ENCODE measurements at places on chromosomes 6 and 20.
A peak's percentile ranks its signal among the peaks of the same experiment; 100 is the strongest.

GRCh38 chr6:26251354-26252076, 113.5 kb upstream of the BTN3A2 start:
- H3K4me3 ChIP-seq: peak overlapping the region; percentile 98
- H3K36me3 ChIP-seq: no peaks in the 10 kb centered on the region
- H3K4me1 ChIP-seq: peaks cover 5% of the 10 kb centered on the region
- peak; percentile 86 for DNase-seq
- no peaks in the 10 kb centered on the region for H3K27me3 ChIP-seq

DNA sequence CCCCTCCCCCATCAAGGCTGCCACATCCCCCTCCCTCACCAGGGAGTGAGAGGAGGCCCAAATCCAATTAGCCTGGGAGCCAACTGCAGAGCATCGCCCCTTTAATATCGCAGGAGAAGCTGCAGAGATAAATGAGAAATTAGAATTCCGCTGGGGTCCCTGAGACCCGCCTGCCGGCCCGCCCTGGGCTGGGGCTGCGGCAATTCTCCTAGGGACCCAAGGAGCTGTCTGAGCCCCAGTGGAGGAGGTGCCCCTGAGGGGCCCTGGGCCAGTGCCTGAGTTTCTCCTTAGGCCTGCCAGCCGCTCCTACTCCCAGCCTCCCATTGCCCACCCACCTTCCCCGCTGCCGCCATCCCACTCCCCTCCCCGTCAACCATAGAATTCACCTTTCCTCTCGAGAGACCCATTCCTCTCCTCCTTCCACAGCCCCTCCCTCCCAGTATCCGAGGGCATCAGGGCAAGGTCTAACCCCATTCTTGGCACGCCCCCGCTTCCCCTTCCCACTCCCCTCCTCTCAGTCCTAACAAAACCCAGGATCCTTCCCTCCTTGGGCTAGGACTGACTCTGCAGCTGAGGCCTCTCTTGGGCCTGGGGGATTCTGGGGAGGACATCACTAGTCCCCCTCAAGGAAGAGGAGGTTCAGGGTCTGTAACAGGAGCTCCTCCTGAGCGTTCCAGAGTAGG, 20.0 kb upstream of the CDH22 start:
- no peak for DNase-seq
- no peak overlapping the region for H3K4me3 ChIP-seq
- no peaks in the 10 kb centered on the region for H3K4me1 ChIP-seq
- H3K27ac ChIP-seq: no peak overlapping the region

GRCh38 chr6:139473231-139473701, 98.8 kb upstream of the CITED2 start:
- H3K27ac ChIP-seq: no peak overlapping the region
- no peak for DNase-seq
- no peaks in the 10 kb centered on the region for H3K36me3 ChIP-seq
- H3K4me3 ChIP-seq: no peak overlapping the region
- peaks cover 16% of the 10 kb centered on the region for H3K4me1 ChIP-seq

DNA sequence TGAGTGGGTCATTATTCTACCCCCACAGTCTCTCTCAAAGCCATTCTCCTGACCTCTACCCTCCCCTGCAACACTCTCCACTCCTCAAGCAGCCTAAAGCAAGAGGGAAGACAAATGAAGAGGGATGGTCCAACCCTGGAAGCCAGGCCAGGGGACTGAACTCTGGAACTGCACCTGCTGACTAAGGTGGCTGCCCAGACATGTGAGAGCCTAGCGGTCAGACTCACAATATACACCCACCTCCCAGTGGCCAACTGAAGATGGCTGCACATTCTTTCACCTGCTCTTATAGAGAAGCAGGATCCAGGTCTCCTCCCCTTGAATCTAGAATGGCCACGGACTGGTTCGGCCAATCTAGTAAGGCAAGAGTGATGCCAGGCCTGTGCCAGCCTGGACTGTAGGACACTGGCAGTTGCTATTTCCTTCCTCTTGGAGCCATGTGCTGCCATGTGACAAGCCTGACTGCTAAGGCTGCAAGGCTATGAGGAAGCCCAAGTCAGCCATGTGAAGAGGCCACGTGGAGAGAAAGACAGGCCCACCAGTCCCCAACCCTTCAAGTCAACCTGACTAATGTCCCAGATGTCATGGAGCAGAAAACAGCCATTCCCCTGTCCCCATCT, 31.8 kb downstream of the ACSS1 start:
- DNase-seq: no peak
- no peaks in the 10 kb centered on the region for H3K27me3 ChIP-seq
- H3K4me3 ChIP-seq: no peak overlapping the region
- H3K4me1 ChIP-seq: no peaks in the 10 kb centered on the region
- H3K27ac ChIP-seq: no peak overlapping the region

DNA sequence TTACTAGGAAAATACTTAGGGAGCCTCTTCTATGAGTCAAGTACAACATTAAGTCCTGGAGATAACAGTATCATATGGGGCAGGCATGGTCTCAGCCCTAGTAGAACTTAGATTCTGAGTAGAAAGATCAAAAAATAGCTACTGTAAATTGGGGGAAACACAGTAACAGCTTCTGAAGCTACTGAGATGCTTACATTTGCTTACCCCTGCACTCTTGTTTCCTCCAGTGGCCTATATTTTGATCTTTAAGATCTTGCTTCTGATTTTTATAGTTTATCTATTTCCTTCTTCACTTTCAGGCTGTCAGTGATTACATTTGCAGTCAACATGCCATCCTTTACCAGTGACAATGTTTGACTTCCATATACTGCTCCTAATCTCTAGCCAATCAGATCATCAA, 35.3 kb downstream of the HIVEP2 start:
- no peak overlapping the region for H3K27ac ChIP-seq
- H3K4me3 ChIP-seq: no peak overlapping the region
- no peaks in the 10 kb centered on the region for H3K27me3 ChIP-seq
- no peaks in the 10 kb centered on the region for H3K36me3 ChIP-seq

GRCh38 chr6:115706981-115707380, 353.7 kb downstream of the FRK start:
- H3K27me3 ChIP-seq: no peaks in the 10 kb centered on the region
- DNase-seq: no peak
- H3K27ac ChIP-seq: no peak overlapping the region
- no peaks in the 10 kb centered on the region for H3K36me3 ChIP-seq
- H3K4me1 ChIP-seq: no peaks in the 10 kb centered on the region
- H3K4me3 ChIP-seq: no peak overlapping the region

DNA sequence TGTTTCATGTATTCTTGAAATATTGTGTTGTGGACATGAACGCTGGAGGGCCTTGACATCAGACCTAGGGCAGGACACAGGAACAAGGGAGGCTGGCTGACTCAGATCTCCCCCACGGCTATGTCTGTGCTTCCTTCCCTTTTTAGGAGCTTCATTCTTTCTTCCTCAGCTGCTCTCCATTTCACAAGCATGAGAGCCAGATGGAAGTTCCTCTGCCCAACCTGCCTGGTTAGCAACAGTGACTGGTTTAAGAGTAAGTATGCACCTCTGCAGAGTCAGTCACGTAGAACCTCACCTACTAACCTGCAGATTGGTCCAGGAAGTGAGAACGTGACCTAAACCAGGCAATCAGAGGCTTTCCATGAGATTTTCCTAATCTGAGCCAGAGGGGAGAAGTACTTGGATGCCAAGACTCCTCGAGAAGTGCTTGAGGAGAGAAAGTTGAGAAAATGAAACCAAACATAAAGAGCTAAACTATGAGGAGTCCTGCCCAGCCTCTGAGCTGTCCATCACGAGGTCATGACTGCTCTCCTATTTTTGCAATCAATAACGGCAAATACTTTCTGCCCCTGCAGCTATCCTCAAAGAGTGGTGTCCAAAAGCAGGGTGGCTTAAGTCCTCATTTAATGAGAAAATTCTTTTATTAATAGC, 465.2 kb upstream of the CITED2 start:
- DNase-seq: no peak
- no peaks in the 10 kb centered on the region for H3K4me1 ChIP-seq
- H3K27ac ChIP-seq: no peak overlapping the region
- no peaks in the 10 kb centered on the region for H3K36me3 ChIP-seq

DNA sequence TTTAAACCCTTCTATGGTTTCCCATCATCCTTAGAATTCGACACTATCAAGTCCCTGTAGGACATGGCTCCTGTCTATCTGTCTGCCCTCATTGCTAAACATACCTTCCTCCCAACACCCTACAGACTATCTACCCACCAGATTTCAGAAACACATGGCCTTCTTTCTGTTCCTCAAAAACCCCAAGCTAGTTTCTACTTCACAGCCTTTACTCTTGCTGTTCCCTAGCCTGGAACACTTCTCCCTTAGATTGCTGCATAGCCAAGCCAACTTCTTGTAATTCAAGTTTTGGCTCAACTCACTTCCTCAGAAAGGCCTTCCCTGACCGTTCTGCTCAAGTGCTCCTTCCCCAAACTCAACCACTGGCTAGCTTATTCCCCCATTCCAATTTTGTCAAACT, 156.2 kb downstream of the BTBD9 start:
- H3K27me3 ChIP-seq: no peaks in the 10 kb centered on the region
- no peak overlapping the region for H3K27ac ChIP-seq
- peaks cover 4% of the 10 kb centered on the region for H3K4me1 ChIP-seq
- no peak overlapping the region for H3K4me3 ChIP-seq
- DNase-seq: no peak

GRCh38 chr6:122869437-122870024, 80.5 kb downstream of the SMPDL3A start:
- no peak overlapping the region for H3K4me3 ChIP-seq
- no peaks in the 10 kb centered on the region for H3K4me1 ChIP-seq
- no peak for DNase-seq
- no peaks in the 10 kb centered on the region for H3K36me3 ChIP-seq
- H3K27me3 ChIP-seq: no peaks in the 10 kb centered on the region

GRCh38 chr6:64090352-64090751, 454.8 kb downstream of the PHF3 start:
- H3K4me3 ChIP-seq: no peak overlapping the region
- DNase-seq: no peak
- H3K4me1 ChIP-seq: no peaks in the 10 kb centered on the region
- no peaks in the 10 kb centered on the region for H3K36me3 ChIP-seq

DNA sequence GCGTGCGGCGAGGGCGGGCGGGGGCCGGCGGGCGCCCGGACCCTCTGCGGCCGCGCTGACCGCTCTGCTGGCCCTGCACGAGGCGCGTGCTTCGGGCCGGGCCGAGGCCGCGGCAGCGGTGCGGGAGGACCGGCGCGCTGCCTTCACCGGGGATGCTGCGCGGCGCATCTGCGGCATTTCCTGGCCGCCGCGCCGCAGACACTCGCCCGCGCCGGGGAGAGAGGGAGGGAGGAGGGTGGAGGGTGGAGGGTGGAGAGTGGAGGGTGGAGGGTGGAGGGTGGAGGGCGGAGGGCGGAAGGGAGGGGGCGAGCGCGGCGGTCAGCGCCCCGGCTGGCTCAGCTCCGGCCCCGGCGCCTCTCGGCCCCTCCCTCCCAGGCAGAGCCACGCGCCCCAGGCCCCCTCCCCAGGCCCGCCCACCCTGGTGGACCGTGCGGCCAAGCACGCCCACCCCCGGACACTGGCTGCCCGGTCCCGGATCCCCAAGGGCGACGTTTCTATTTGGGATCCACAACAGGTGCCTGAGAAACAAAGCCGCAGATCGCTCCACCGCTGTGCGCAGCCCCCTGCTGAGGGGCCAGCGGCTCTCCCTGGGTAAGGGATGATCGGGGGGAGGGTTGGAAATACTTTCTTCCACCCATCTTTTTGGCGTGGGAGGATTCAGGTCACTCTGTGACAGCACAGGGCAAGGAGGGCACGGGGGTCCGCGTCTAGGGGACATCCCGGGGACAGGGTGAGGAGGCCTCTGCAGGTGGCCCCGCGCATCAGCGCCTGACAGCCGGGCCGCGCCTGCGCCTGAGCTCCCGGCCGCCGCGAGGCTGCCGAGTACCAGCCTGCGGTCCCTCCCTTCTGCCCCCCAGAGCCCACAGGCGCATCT, 111.2 kb upstream of the BEND6 start:
- peak overlapping the region; percentile 96 for H3K4me3 ChIP-seq
- peak; percentile 79 for DNase-seq
- no peaks in the 10 kb centered on the region for H3K27me3 ChIP-seq
- H3K4me1 ChIP-seq: peaks cover 12% of the 10 kb centered on the region
- no peaks in the 10 kb centered on the region for H3K36me3 ChIP-seq
- peak overlapping the region; percentile 59 for H3K27ac ChIP-seq

DNA sequence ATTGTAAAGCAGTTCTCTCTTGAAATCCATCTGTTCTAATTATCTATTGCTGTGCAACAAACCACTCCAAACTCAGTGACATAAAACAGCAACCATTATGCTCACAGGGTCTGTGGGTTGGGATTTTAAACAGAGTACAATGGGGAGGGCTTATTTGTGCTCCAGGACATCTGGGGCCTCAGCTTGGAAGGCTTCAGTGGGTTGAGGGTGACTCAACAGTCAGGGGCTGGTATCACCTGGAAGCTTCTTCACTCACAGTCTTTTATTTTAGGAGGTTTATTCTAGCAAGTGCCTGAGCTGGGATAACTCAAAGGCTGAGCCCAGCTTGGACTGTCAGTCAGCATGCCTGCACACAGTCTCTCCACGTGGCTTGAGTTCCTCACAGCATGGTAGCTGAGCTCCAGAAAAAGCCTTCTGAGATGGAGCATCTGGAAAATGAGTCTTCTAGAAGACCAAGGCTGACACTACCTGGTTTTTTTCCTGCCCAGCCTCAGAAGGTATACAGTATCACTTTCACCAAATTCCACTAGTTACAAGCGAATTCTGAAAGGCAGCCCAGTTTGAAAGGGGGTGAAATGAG, 234.6 kb upstream of the ID4 start:
- no peaks in the 10 kb centered on the region for H3K4me1 ChIP-seq
- no peak overlapping the region for H3K27ac ChIP-seq
- no peak overlapping the region for H3K4me3 ChIP-seq
- no peak for DNase-seq
- H3K36me3 ChIP-seq: no peaks in the 10 kb centered on the region

DNA sequence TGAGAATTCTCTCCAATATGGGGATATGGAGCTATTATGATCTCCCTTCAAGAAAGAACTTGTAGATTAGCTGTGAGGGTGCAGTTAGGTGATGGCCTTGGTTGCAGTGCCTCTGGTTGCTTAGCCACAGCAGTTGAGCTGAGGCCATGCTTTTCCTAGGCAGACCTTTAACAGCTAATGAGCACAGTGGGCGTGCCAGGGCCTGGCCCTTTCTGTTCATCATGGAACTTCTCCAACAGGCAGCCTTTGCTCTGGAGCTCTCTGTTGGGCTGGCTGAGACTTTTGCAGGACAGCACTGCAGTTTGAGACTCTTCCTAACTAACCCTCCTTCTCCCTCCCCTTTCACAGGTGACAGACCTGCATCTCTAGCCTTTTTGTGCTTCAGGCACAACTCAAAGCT, 39.7 kb upstream of the TMEM170B start:
- no peaks in the 10 kb centered on the region for H3K27me3 ChIP-seq
- H3K36me3 ChIP-seq: no peaks in the 10 kb centered on the region
- no peak for DNase-seq
- H3K4me1 ChIP-seq: peaks cover 4% of the 10 kb centered on the region
- H3K27ac ChIP-seq: no peak overlapping the region

GRCh38 chr20:45061244-45061643, 39.7 kb downstream of the KCNS1 start:
- no peaks in the 10 kb centered on the region for H3K4me1 ChIP-seq
- no peaks in the 10 kb centered on the region for H3K36me3 ChIP-seq
- H3K27ac ChIP-seq: no peak overlapping the region
- no peak for DNase-seq
- no peaks in the 10 kb centered on the region for H3K27me3 ChIP-seq

All from H1 (cell line).